Left colon (tissue), 2 donors: ENCODE measurements at places on chromosomes 11 and 22.

DNA sequence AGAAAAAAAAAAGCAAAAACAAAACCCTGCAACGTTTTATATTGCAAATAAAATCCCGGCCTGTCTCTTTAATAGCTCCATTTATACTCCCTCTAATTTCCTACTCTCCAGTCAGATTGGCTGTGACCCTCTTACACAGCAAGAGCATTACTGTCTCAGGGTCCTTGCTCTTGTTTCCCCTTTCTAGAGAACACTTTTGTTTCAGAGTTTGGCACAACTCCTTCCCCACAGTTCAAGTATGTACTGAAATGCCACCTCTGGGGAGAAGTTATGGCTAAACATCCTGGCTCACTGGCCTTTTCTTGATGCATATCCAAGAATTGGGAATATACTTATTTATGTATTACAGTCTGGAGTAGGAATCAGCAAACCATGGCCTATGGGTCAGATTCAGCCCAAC lies 2.6 kb downstream of the CASP12 start:
- no peak for DNase-seq

DNA sequence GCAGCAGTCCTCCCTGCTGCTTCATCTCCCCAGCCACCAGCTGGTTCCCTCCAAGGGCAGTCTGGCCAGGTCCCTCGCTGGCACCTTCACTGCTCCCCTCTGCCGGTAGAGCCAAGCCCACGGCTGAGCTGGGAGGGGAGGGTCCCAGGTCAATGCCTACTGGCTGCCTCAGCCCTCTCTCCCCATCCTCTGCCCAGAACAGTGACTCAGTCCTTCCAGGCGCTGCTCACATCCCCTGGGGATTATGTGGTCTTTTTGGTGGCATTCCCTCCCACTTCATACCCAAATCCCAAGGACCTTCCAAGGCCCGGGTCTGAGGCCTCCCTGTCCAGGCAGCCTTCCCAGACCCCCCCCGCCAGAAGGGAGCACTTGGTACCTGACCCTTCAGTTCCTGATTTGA lies 44.9 kb downstream of the WNT7B start:
- no peak for DNase-seq

GRCh38 chr11:70183483-70184176 lies 19.5 kb upstream of the FADD start:
- DNase-seq, result no peak

DNA sequence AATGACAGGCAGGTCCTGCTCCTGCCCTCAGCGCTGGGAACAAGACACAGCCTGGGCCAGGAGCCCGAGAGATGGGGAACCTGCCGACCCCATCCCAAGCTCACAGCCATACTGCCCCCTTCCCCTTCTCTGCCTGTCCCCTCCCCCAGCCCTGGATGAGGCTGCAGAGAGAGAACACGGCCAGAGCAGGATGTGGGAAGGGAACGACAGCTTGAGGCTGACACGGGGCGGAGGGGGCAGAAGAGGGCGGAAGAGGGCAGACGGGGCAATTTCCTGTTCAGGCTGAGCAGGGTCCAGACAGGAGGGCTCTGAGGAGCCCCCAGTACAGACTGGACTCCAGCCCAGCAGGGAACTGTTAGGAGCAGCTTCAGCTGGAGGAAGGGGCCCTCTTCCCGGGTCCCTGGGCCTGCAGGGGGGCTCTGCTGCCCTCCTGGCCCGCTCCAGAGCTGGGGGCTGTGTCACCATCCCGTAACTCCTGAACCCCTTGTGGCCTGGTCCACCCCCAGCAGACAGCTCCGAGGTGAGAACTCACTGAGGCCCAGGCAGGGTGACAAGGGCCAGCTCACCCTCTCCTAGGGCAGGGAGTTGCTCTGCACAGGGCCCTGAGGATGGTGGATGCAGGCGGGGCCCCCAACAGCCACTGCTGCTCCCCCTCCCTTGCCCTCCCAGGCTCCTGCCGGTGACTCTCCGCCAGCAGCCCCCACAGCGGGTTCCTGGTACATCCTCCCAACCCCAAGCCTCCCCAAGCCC lies 5.7 kb downstream of the CTSD start:
- DNase-seq, result peak; percentile 48

- DNase-seq, result no peak
Observed at GRCh38 chr11:43242401-43242800, 69.4 kb upstream of the API5 start.

- DNase-seq, result peak; percentile 77
Observed at GRCh38 chr11:4626207-4627099, 10.8 kb upstream of the OR51D1 start.

DNA sequence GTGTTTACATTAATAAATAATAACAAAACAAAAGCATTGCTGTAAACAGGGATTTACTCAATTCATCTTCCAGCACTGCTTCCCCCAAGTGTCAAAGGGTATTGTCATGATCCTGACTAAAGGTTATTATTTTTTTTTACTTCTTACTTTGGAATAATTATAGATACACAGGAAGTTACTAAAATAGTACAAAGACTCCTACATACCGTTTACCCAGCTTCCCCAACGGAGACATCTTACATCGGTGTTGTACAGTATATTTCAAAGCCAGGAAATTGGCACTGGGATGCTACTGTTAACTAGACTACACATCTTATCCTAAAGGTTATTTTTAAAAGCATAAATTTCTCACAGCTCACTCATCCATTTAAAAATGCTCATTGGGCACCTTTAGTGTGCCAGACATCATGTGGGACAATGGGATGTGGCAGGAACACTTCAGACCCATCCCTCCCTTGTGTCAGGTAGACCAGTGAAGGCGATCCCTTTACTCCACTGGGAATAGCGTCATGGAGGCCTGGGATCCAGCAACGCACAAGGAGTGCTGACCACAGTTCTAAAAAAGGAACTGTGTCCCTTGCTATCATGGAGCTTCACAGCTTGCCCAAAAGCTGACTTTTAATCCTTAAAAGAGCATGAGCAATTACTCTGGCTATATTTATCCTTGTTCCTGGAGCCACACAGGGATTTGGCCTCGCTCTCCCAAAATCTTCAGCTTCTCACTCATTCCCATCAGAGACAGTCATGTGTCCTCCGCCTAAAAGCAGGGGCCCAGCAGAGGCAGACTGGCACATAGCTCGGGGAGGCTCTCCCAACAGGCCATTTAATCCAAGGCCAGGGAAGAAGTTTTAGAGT lies 3.1 kb upstream of the IRAG1 start:
- no peak for DNase-seq

DNA sequence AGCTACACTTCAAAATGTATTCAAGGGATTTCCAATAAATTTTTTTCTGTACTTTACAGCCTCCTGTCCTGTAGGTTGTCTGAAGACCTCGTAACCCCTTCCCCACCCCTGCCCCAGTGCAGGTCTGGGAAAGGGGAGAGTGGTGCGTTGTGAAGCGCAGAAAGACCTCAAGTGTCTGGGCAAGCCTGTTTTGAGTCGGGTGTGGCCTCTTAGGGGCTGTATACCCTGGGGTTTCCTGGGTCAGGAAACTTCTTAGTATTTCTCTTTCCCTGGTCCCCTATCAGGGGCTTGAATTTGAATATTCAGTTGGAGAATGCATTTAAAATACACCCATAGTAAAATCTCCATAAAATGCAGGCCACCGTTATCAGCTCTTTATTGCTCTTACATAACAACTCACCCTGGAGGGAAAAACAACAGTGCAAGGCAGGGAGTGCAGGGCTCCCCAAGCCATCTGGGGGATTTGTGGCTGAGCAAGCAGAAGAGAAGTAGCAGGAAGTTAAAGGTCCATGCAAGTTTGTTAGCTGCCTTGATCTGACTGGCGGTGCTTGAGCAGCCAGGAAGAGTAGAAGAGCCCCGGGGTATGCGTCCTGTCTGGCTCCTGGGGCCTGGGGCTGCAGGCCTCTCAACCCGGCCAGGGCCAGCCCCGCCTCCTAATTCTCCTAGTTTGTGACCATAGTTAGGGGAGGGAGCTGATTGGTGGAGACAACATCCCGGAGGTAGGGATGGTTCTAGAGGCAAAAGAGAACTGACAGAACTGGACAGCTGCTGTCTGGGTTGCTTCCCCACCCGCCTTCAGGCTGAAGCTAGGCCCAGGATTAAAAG lies 25.7 kb downstream of the ARHGAP1 start:
- peak; percentile 34 for DNase-seq

DNA sequence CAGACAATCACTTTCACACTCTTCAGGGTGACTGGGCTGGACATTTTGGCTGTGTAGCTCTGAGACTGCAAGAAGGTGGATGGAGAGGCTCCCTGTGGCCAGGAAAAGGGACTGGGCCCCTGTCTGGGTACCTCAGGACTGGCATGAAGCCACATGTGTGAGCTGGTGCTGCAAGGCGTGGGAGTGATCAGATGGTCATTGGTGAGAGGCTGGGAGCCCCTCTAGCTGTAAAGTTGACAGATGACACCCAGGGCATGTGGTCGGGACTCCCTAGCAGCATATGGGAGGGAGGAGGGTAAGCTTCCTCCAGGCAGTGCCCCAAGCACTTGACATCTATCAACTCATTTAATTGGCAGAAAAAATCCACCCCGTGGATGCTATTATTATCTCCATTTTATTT lies 18.9 kb upstream of the CABP2 start:
- DNase-seq, result no peak
